ENCODE measurements at places on chromosomes 5 and 9. TPM values are rescaled to one million over a fixed set of nuclear protein-coding genes. Genes with fewer than 3 reads are reported as not detected.

The OBP2B gene
- total RNA-seq: not detected

The GM2A gene
- 22.0 TPM for total RNA-seq

The TRPM6 gene
- under 0.01 TPM for total RNA-seq

The SARDH gene
- total RNA-seq: 6.2 TPM

The ANGPTL2 gene
- total RNA-seq: 4.6 TPM

The TAF1L gene
- not detected for total RNA-seq

The FCN2 gene
- not detected for total RNA-seq

The PIP5KL1 gene
- 2.1 TPM for total RNA-seq

The GDA gene
- under 0.01 TPM for total RNA-seq

The VCAN gene
- total RNA-seq: 84.9 TPM

The ALDOB gene
- total RNA-seq: not detected

The N4BP3 gene
- 0.34 TPM for total RNA-seq

The TAF11L5 gene
- total RNA-seq: not detected

The F2R gene
- total RNA-seq: 91.6 TPM

The HRCT1 gene
- 5.4 TPM for total RNA-seq

The GRM6 gene
- total RNA-seq: not detected

The NR5A1 gene
- total RNA-seq: not detected

The LRRC14B gene
- not detected for total RNA-seq

The PCA3 gene
- total RNA-seq: not detected

The RASGRF2 gene
- total RNA-seq: 5.7 TPM

The IL7R gene
- total RNA-seq: 14.0 TPM

The KIF4B gene
- not detected for total RNA-seq

The ZNF366 gene
- total RNA-seq: not detected

The OR13F1 gene
- total RNA-seq: not detected

The FBP2 gene
- total RNA-seq: not detected

The NEUROG1 gene
- not detected for total RNA-seq

The FRMPD1 gene
- total RNA-seq: not detected

The SHC3 gene
- 3.9 TPM for total RNA-seq

The CAMK4 gene
- 8.6 TPM for total RNA-seq

The ANKRA2 gene
- 12.3 TPM for total RNA-seq

The SLC45A2 gene
- total RNA-seq: under 0.01 TPM

The AQP7 gene
- not detected for total RNA-seq

The ERAP2 gene
- total RNA-seq: 14.9 TPM

The RNF183 gene
- total RNA-seq: not detected

Data from bronchus fibroblast of lung (primary cell).